ENCODE measurements at places on chromosomes 6 and 20.

DNA sequence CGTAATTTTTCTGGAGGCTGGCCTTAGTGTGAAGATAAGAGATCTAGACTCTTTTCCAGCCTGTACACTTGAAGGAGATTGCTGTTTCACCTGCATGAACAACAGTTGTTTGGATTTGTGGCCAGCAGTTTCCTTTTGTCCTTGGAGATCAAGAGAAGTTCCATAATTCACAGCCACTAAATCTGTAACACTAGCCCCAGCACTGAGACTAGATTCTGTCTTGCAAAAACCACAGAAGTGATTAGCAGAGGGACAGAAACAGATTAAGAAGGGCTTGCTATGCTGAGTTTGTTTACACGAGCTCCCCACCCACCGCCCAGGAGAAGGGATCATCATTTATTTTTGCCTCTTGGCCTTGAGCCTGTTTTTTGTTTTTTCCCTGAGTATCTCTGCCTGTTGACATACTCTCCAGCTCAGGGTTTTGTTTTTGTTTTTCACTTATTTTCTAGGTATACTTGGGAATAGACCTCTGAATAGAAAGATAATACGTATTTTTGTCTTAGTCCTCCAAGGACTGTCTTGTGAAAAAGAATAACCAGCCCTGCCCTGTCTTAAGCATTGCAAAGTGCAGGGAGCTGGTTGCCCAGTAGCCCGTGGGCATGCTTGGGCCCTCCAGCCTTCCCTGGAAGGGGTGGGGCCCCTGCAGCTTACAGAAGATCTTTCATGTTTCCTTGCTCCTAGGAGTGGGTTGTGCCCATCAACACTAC, 93.1 kb upstream of the SOX4 start:
- H3K4me1 ChIP-seq = no peaks in the 10 kb centered on the region
- no peaks in the 10 kb centered on the region for H3K36me3 ChIP-seq
- no peak overlapping the region for H3K27ac ChIP-seq
- H3K4me3 ChIP-seq = no peak overlapping the region

- DNase-seq = no peak
- no peaks in the 10 kb centered on the region for H3K27me3 ChIP-seq
- no peaks in the 10 kb centered on the region for H3K4me1 ChIP-seq
- no peak overlapping the region for H3K4me3 ChIP-seq
- H3K27ac ChIP-seq = no peak overlapping the region
Observed at GRCh38 chr6:112464901-112465665, 118.0 kb downstream of the RFPL4B start.

GRCh38 chr6:120056085-120056484, 706.5 kb upstream of the MAN1A1 start:
- no peaks in the 10 kb centered on the region for H3K36me3 ChIP-seq
- H3K4me3 ChIP-seq = no peak overlapping the region
- H3K27me3 ChIP-seq = no peaks in the 10 kb centered on the region

GRCh38 chr20:59031564-59032022, 542 bp downstream of the ATP5F1E start:
- H3K27ac ChIP-seq = peak overlapping the region; percentile 95
- peak; percentile 46 for DNase-seq
- H3K4me3 ChIP-seq = peak overlapping the region; percentile 93
- H3K27me3 ChIP-seq = no peaks in the 10 kb centered on the region
- peaks cover 55% of the 10 kb centered on the region for H3K4me1 ChIP-seq

DNA sequence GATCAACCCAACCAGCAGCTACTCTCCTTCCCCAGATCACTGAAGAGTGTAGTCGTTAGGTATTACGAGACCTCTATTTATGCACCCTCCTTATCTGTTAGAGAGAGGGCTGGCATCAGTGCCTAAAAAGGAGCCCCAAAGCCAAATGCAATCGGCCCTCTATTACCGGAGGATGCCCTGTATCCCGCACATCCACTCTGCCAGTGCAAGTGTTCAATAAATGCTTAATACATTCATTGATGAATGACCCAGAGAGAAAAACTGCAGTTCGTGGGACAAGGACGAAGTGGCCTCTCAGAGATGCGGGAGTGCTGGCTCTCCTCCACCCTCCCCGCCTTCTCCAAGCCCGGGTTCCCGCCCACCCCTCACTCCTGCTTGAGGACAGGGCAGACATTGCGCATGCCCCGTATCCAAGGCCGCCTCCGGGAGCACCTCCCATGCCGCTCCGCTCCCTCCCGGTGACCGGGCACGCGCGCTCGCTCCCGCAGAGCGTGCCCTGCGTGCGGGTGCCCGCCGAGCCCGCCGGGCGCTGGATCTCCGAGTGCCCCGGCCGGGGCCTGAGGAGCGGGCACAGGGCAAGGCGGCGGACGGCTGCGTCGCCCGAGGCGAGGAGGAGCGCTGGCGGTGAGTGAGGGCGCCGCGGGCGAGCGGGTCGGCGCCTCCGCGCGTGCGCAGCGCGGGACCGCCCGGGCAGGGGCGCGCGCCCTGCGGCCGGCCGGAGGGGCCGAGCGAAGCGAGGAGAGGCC, 27.2 kb upstream of the BTBD3 start:
- H3K4me3 ChIP-seq = peak overlapping the region; percentile 73
- peaks cover 21% of the 10 kb centered on the region for H3K27me3 ChIP-seq
- peak overlapping the region; percentile 62 for H3K27ac ChIP-seq
- H3K36me3 ChIP-seq = no peaks in the 10 kb centered on the region
- peak; percentile 58 for DNase-seq

GRCh38 chr20:18567739-18568091, 483 bp downstream of the SMIM26 start:
- no peaks in the 10 kb centered on the region for H3K27me3 ChIP-seq
- H3K36me3 ChIP-seq = peaks cover 40% of the 10 kb centered on the region
- DNase-seq = no peak
- peaks cover 16% of the 10 kb centered on the region for H3K4me1 ChIP-seq
- peak overlapping the region; percentile 97 for H3K27ac ChIP-seq
- H3K4me3 ChIP-seq = peak overlapping the region; percentile 95

GRCh38 chr6:120590611-120591010, 743.7 kb downstream of the TBC1D32 start:
- H3K4me3 ChIP-seq = no peak overlapping the region
- no peaks in the 10 kb centered on the region for H3K4me1 ChIP-seq
- H3K27me3 ChIP-seq = no peaks in the 10 kb centered on the region
- DNase-seq = no peak

DNA sequence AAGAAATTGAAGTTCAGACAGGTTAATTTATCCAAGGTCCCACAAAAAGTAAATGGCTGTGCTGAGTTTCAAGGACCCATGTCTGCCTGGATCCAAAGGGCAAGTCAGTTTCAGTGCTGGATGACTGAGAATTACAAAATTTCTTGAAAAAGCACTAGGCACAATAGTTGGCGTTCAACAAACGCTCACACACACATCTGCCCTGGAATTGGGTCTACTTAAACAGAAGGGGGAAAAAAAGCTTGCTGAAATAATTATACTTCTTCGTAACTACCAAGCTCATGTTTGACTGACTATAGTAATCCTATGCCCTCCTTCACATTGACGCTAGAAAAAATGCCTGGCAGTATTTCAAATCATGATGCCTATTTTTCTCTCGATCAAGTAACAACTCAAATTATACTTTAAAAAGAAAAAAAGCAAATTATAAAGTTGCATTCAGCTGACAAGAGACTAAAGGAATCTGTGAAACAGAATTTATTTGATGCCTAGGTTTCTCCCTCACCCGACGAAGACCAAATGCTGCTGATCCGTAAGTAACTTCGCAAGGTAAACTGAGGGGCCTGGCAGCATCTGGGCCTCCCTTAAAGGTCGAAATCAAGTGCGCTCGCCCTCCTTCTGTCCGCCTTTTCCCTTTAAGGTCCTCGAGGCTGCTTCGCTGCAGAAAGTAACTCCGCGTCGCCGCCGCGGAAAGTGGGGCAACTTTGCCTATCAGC, 650 bp upstream of the CD2AP start:
- peak overlapping the region; percentile 95 for H3K27ac ChIP-seq
- H3K4me3 ChIP-seq = peak overlapping the region; percentile 95
- H3K4me1 ChIP-seq = peaks cover 35% of the 10 kb centered on the region
- H3K36me3 ChIP-seq = peaks cover 12% of the 10 kb centered on the region

DNA sequence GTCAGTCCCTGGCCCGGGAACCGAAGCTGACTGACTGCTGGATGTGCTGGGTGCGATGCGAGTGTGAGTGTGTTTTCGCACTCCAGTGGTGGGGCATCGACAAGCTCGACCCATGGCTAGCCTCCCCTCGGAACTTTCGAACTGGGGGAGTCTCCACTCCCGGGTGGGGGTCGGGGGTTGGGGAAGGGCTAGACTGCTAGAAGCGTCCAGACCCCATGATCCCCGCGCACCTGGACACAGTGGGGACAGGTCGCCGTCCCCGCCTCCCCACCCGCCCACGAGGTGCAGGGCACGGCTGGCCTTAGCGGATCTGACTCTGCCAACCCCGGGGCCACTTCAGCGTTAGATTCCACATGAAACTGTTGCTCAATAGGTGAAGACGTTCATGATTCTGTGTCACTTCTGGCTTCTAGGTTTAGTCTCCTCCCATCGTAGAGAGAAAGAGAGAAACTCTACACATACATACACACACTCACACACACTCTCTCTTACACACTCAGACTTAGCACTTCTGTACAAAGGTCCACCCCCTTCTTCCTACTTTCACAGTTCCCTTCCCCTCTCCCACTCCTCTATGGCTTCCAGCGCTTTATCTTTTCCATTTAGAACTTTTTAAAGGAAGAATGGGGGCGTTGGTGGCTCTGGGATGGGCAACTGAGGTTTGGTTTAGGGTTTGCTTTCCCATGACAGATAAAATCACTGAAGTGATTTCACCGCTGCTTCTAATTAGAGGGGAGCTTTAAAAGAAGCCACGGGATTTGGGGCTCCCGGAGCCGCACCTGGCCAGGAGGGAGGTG, 5.1 kb upstream of the TFAP2A start:
- no peak for DNase-seq
- peak overlapping the region; percentile 22 for H3K4me3 ChIP-seq
- H3K27me3 ChIP-seq = peaks cover 95% of the 10 kb centered on the region
- peak overlapping the region; percentile 27 for H3K27ac ChIP-seq
- H3K4me1 ChIP-seq = peaks cover 8% of the 10 kb centered on the region
- peaks cover 25% of the 10 kb centered on the region for H3K36me3 ChIP-seq

GRCh38 chr6:5175635-5176034, 85.1 kb downstream of the LYRM4 start:
- DNase-seq = peak; percentile 53
- H3K36me3 ChIP-seq = peaks cover 5% of the 10 kb centered on the region
- H3K4me1 ChIP-seq = peaks cover 66% of the 10 kb centered on the region
- H3K27me3 ChIP-seq = no peaks in the 10 kb centered on the region

DNA sequence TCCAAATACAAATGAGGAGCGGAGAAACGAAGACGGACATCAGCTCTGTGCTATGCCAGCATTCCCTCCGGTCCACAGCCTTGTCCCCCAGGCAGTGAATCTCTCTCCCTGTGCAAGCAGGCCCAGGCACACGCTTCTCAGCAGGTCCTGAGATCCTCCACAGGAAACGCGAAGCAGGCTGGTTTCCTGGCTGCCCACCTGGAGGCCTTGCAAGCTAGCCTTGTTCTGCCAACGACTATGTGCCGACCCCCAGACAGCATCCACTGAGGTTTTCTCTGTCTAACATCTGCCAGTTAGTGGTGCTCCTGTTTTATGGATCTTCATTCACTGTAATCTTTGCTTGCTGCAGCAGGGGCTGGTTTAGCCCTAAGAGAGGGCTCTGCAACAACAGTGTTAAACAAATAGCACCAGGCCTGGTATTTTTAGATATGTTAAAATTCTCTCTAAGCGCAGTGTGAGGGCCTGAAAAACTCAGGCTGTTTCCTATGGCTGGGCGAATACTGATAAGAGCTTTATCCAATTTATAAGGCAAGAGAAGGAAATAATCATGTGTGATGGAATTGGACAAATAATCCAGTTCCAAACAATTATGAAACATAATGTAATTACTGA, 386.0 kb upstream of the ARID1B start:
- H3K27me3 ChIP-seq = peaks cover 45% of the 10 kb centered on the region
- no peak overlapping the region for H3K4me3 ChIP-seq
- H3K4me1 ChIP-seq = peaks cover 11% of the 10 kb centered on the region

DNA sequence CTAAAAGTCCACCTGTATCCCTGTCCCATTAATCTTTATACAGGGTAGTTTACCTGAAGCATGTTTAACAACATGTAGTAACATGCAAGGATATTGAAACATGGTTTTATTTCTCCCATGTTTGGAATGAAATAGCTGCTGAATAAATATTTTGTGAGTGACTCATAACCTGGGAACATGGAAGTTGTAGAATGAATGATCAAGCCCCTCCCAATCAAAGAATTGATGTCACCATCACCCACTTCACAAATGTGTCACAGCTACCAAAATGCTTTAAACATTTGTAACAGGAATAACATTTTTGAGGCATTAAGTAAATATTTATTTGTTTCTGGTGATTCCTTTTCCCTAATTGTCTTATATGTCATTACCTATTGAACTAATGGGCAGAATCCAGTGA, 58.9 kb upstream of the TNFAIP3 start:
- H3K4me1 ChIP-seq = peaks cover 44% of the 10 kb centered on the region
- DNase-seq = no peak
- no peak overlapping the region for H3K4me3 ChIP-seq
- H3K27ac ChIP-seq = no peak overlapping the region
- peaks cover 12% of the 10 kb centered on the region for H3K36me3 ChIP-seq
- H3K27me3 ChIP-seq = no peaks in the 10 kb centered on the region

DNA sequence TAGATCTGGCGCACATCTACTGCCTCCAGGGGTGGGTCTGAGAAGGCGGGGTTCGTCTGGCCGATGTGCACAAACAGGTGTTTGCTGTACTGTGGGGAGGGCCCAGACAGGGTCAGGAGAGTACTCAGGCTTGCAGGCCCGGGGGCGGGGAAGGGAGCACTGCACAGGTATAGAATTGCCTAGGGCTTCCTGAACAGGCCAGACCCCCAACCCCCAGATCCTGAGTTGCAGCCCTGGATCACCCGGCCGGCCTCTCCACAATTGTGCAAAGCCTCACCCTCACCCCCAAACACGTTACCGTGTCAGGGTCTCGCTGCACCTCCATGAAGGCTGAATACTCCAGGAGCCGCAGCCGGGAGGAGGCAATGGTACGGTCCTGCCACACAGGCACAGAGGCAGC, 7.8 kb downstream of the RPL10A start:
- H3K4me3 ChIP-seq = no peak overlapping the region
- no peak for DNase-seq
- H3K27me3 ChIP-seq = no peaks in the 10 kb centered on the region
- no peak overlapping the region for H3K27ac ChIP-seq
- peaks cover 28% of the 10 kb centered on the region for H3K36me3 ChIP-seq

Measured in activated CD8-positive, alpha-beta T cell treated with anti-CD3 and anti-CD28 coated beads, Interleukin-2, amount 10 ng/mL, durations not matched to agents 7 days and 5 days (primary cell).